ENCODE measurements at places on chromosomes 2 and 18.

GRCh38 chr2:126616606-126617069 is 39.3 kb upstream of the GYPC start:
- no peak for DNase-seq

GRCh38 chr2:63249161-63249560 is 198.5 kb downstream of the OTX1 start:
- DNase-seq = no peak

GRCh38 chr2:164515030-164515429 is 106.3 kb downstream of the GRB14 start:
- no peak for DNase-seq

GRCh38 chr2:39413063-39413737 is 23.9 kb downstream of the MAP4K3 start:
- no peak for DNase-seq

DNA sequence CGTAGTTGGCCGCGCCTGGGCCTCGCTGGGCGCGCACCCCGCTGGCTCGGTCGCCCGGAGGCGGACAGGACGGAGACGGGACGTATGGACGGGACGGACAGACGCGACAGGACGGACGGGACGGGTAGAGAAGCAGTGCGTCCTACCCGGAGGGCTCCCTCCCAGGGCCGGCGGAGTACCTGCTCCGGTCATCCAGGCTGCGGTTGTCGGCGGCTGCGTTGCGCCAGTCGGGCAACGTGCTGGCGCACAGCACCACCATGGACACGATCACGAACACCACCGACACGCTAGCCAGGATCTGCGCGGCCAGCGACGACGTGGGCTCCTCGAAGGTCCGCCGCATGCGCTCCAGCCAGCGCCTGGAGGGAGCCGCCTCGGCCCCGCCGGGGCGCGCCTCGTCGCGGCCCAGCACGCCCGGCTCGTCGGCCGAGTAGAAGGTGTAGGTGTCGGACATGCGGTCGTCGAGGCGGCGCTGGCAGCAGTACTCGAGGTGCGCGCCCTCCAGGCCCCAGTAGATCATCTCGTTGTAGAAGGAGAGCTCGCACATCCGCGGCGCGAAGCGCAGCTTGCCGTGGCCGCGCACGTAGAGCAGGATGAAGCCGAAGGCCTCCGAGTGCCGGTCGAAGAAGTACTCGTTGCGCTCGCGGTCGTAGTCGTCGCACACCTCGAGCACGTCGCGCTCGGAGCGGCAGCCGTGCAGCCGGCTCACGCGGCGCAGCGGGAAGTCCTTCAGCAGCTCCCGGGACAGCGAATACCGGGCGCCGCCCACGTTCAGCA is 903 bp downstream of the KCNG3 start:
- no peak for DNase-seq
